Stimulated activated CD8-positive, alpha-beta memory T cell treated with anti-CD3 and anti-CD28 coated beads, Interleukin-15, amount 100 ng/mL, for 24 hours (primary cell): ENCODE measurements at places on chromosomes 2 and 18.
A peak's percentile ranks its signal among the peaks of the same experiment; 100 is the strongest.

DNA sequence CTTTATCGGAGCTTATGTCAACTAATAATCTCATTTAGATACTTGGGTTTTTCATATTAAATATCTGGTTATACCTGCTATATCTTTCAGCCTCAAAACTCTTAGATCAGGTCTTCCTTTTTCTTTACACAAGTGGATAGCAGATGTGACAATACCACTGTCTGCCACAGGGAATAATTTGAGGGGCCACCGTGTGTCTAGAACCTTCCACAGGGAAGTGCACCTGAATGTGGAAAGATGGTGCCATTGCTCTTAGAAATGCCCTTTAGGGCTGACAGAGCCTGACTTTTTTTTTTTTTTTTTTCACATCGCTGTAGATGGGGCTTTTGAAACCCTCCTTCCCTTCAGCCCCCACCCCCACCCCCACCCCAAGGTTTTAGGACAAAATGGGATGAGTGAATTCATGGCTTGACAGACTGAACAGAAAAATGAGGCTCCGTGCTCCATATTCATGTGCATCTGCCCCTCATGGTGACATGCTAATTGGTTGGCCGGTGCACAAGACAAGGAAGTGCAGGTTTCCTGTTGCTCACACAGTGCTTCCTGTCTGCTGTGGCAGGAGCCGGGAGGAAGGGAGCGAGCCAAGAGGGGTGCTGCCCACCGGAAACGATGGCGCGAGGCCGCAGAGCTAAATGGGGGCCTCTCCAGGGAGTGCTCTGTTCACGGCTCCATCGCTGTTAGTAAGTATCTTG, 246.0 kb downstream of the LDLRAD4 start:
- DNase-seq: peak; percentile 35

DNA sequence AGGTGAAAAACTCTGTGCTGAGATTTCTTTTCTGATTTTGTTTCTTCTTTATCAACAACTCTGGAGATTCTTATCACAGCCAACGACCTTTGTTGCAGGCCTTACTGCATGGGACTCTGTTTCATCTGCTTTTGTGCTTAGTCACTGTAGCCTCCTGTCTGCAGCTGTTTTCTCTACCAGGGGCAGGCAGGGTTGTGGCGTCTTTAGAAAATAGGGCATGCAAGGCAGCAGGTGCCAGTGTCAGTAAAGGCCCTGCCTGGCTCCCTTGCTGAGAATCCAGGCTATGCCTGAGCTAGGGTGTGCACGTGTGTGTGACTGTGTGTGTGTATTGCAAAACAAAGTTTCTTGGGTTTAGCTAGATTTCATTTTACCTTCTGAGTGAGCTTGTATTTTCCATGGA, 14.6 kb upstream of the SLC9A2 start:
- DNase-seq: no peak

DNA sequence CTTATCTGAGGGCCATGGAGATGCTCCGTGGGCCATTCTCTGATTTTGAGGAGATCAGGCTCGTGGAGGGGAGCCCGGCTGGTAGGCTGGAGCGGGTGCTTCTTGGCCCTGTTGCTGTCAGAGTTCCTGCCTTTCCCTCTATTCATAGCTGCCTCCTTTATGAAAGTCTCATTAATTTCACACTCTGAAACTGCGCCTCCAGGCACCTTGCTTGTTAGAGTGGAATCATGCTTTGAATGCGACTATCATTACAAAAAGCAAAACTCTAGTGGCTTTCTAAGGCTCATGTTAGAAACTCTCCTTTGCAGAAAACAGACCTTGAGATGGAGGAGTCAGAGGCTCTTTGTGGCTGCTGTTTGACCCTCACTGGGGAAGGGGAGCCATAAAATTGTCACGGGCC, 131.0 kb upstream of the SNTG2 start:
- DNase-seq: no peak

GRCh38 chr18:62610701-62611411, 88.0 kb downstream of the ZCCHC2 start:
- no peak for DNase-seq

GRCh38 chr2:45568935-45569334, 42.1 kb downstream of the SRBD1 start:
- DNase-seq: no peak

DNA sequence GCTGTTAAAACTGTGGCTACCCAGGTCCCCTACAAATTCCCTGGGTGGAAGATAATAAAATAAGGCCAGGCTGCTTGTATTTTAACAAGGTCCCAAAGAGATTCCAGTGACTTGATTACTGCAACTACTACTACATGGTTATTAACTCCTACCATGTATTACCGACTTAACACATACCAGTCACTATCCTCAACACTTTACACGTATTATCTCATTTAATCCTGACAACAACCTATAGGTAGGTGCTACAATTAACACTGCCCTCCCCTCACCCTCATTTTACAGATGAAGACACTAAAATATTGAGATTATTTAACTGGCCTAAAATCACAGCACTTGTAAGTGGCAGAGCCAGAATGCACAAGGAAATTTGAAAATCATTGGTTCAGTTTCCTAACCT, 5.4 kb downstream of the CLASP1 start:
- DNase-seq: no peak

DNA sequence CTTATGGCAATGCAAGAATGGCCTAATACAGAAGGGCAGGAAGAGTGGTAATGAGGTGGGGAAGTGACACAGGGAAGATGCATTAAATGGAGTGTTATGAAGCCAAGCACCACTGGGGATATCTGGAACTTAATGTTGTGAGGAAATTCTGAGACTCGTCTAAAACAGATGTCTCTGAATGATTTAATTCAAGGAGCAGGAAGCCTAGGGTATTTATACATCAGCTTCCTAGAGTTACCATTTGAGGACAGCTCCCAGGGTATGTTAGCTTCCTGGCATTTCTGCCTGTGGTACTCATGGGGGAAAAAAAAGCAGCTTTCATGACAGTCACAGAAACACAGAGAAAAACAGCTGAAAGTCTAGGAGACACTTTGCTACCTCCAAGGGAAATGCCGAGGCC, 989.5 kb downstream of the CBLN2 start:
- no peak for DNase-seq

- DNase-seq: no peak
Observed at GRCh38 chr18:31225668-31226067, 63.0 kb upstream of the DSC1 start.

- DNase-seq: no peak
Observed at GRCh38 chr2:76469066-76469465, 758.4 kb upstream of the GCFC2 start.

DNA sequence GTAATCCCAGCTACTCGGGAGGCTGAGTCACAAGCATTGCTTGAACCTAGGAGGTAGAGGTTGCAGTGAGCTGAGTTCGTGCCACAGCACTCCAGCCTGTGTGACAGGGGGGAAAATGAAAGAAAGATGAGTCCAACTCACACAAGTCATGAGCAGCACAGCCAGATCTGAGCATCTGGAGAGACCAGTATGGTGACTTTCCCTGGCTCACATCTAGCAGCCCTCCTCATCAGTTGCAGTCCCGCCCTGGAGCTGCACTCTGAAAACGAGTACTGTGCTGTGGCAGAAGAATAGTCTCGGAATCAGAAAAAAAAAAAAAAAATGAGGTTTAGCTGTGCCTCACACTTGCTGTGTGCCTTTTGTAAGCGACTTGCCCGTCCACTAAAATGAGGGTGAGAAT, 74.4 kb upstream of the TRIB2 start:
- no peak for DNase-seq

DNA sequence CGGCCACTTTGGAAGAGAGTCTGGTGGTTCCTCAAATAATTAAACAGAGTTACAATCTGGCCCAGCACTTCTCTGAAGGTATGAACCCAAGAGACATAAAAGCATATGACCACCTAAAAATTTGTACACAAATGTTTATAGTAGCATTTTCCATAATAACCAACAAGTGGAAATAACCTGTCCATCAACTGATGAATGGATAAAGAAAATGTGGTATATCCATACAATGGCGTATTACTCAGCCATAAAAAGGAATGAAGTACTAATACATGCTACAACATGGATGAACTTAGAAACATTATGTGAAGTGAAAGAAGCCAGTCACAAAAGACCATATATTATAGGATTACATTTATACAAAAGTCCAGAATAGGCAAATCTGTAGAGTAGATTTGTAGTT, 76.0 kb upstream of the RGPD5 start:
- no peak for DNase-seq

DNA sequence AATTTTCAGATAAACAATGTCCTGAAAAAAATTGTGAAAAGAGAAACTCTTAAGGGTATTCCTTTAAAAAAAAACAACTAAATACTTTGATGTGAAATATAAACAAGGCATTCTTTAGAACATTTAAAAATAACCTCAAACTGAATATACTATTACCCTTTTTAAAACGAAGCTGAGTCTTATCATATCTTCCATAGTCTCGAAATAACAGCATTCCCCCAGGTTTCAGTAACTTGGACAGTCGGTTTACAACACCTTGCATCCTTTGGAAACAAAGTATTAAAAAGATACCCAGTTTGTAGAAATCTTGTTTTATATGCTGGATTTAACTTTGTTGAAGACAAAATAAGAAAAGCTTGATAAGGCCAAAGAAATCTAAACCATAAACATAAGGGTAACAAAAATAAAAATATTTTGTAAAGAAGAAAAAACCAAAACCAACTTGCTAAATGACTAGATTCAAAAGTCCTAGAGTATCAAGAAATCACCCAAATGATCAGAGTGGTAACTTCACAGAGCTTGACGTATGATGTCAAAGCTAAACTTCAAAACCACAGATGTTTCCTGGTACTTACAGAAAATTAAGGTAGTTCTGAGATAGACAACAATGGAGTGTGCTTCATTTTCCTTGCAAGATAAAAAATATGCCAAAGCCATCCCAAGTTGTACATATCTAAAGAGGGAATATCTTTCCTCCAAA, 107.8 kb downstream of the METTL8 start:
- no peak for DNase-seq

GRCh38 chr2:174325373-174326160, 9.2 kb upstream of the SP9 start:
- DNase-seq: no peak

- DNase-seq: no peak
Observed at GRCh38 chr2:217167531-217167930, 307.7 kb upstream of the TNP1 start.

DNA sequence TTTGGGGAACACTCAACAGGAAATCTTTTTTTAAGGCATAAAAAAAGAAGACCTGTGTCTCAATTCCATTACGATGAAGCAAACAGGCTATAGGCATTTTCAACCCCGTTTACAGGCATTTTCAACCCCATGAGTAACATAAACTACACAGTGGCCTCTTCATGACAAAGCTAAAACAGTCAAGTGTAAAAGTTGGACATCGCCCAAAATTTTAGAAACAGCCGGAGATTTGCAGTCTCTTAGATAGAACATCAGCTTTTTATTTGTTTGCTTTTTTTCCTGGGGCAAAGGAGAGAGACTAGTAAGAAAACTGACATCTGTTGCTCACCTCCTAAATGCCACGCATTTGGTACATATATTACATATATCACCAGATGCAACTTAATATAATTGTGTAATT, 173.7 kb downstream of the CMPK2 start:
- DNase-seq: no peak
